ENCODE measurements at places on chromosomes 7 and 10.

- no peak for DNase-seq
Observed at GRCh38 chr10:42988069-42988468, 88.8 kb upstream of the RET start.

DNA sequence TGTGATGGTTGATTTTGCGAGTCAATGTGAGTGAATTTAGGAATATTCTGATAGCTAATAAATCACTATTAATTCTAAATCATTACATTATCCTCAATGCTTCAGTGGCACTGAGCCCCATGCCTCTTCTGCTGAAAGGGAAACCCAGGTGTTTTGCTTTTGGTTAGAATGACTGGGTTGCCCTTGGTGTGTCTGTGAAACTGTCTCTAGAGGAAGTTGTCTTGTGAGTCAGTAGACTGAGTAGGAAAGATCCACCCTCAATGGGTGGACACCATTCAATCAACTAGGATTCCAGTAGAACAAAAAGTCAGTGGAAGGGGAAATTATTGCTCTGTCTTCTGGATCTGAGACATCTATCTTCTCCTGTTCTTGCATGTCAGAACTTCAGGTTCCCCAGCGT, 472.4 kb downstream of the ANKRD7 start:
- no peak for DNase-seq

DNA sequence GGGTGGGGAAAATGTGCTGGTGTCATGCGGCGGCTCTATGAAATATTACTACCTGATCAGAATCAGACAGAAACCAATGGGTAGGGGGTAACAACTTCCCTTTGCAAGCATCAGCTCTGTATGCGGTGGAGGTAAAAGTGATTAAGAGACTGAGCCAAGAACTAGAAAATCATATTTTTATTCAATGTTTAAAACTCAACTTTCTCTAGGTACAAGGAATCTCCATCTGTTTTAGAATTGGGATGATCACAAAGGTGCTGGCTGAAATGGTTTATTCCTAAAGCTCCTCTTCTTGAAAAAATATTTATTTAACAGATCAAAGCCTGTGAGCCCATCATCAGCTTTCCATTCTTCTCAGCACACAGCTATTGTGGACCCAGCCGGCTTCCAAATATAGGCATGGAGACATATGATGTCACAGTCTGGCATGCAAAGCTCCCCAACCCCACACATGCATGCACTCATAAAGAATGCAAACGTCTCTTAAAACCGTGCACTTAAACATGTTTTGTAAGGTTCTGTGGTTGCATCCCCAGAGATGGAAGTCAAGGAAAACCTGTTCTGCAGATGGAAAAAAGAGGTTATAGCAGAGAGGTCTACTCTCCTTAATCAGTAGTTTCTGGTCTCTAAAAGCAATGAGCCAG, 126.0 kb downstream of the SKIDA1 start:
- DNase-seq, result no peak

GRCh38 chr7:132901241-132901640, 180.6 kb downstream of the CHCHD3 start:
- DNase-seq, result no peak

- no peak for DNase-seq
Observed at GRCh38 chr10:14670551-14671240, 104.0 kb downstream of the FAM107B start.

Data from HL-60 (cell line).